Frontal cortex (tissue), 4 donors: ENCODE measurements at places on chromosomes 4 and X. TPM values are rescaled to one million over a fixed set of nuclear protein-coding genes. Genes with fewer than 3 reads are reported as not detected.

Gene AMER1
- 7.7 TPM for total RNA-seq

Gene MAN2B2
- 7.3 TPM for total RNA-seq

Gene FABP2
- total RNA-seq: not detected

Gene PDHA2
- total RNA-seq: not detected

Gene CENPE
- total RNA-seq: 3.7 TPM

Gene FRMD7
- total RNA-seq: 0.41 TPM

Gene MAGEA11
- not detected for total RNA-seq

Gene SPANXA2
- total RNA-seq: not detected

Gene CTAG1B
- not detected for total RNA-seq

Gene ZNF330
- total RNA-seq: 20.4 TPM

Gene ZNF711
- 102 TPM for total RNA-seq

Gene PCDH19
- 22.8 TPM for total RNA-seq
